ENCODE measurements at places on chromosomes 16 and 17.
A peak's percentile ranks its signal among the peaks of the same experiment; 100 is the strongest.

GRCh38 chr17:50721194-50722010, 2.0 kb downstream of the LUC7L3 start:
- no peak for DNase-seq

DNA sequence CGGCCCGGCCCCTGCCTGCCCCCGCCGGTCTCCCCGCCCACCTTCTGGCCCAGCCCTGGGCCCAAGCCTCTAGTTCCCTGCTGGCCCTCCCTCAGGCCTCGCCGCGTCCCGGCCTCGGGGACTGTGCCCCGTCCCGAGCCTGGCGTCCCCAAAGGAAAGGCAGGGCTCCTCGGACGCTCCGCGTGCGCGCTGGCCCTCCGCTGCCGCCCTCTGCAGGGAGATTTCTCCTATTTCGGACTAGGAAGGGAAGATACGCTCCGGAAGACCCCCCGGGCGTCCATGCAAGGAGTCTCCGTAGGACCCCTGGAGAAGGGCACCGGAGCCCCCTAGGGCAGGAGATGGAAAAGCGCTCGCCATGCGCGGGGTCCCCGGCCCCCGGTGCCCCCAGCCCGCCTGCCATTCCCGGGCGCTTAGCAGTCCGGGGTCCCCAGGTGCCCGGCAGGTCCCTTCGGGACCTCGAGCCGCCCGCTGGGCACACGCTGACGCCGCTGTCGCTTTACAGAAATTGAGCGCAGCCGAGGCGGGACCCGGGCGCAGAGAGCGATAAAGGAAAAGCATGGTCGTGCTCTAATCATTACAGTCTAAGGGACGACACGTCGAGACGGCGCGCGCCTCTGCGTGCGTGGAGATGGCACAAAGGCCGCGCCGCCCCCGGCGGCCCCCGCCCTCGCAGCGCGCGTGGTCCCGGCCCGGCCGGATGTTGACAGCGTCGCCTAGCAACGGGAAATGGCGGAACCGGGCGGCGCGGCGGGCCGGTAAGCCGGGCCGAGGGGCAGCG, at the start of gene CCDC40:
Gene CCDC40 (plus strand): TSS at position 706 of the 778 bp plus-strand sequence. CDS start 21 bp downstream, at position 727.
- DNase-seq, result peak; percentile 72

- DNase-seq, result no peak
These were observed 41.0 kb downstream of the PTRH2 start for GRCh38 chr17:59666235-59666634.

DNA sequence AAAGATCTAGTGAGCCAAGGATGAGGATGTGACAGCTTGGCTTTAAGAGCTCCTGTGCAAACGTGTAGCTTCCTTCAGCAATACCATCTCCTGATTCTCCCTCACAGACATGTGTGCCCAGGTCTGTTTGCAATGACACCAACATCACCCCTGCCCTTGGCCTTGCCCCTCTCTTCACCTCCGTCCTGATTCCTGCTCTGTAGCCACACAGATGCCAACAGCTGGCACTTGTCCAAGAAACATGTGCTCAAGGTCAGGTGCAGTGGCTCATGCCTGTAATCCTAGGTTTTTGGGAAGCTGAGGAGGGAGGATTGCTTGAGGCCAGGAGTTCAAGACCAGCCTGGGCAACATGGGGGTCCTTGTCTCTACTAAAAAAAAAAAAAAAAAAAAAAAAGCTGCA, 103.8 kb upstream of the CRHR1 start:
- DNase-seq, result no peak

- DNase-seq, result no peak
These were observed 49.2 kb upstream of the MAP3K14 start for GRCh38 chr17:45366049-45366448.

GRCh38 chr17:82242977-82243647, 14.3 kb downstream of the SLC16A3 start:
- DNase-seq, result no peak

- no peak for DNase-seq
These were observed 26.9 kb downstream of the TNS4 start for GRCh38 chr17:40474419-40475002.

GRCh38 chr17:80783971-80784370, 207.7 kb upstream of the CHMP6 start:
- DNase-seq, result no peak

DNA sequence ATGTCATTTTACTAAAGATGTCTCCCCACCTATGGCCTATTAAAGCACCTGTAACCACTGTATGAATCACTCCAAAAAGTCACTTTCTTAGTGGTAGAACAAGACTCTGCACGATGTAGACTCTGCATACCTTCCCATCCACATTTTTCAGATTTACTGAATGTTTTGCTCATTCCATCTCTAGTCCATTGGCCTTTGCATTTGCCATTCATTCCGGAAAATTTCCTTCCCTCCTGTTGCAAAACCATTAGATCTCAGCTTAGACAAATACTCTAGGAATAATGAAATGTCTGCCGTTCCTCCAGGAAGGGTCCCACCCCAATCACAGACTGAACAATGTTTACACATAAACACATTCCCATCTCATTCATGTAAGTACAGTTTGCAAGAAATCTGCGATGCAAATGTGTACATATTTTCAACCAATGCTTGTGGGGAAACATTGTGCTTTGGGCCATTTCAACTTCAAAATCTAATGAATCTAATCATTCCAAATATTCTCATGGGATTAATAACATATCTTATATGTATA, 146.3 kb upstream of the XYLT1 start:
- DNase-seq, result no peak

GRCh38 chr16:86117756-86118155, 218.8 kb downstream of the IRF8 start:
- no peak for DNase-seq

DNA sequence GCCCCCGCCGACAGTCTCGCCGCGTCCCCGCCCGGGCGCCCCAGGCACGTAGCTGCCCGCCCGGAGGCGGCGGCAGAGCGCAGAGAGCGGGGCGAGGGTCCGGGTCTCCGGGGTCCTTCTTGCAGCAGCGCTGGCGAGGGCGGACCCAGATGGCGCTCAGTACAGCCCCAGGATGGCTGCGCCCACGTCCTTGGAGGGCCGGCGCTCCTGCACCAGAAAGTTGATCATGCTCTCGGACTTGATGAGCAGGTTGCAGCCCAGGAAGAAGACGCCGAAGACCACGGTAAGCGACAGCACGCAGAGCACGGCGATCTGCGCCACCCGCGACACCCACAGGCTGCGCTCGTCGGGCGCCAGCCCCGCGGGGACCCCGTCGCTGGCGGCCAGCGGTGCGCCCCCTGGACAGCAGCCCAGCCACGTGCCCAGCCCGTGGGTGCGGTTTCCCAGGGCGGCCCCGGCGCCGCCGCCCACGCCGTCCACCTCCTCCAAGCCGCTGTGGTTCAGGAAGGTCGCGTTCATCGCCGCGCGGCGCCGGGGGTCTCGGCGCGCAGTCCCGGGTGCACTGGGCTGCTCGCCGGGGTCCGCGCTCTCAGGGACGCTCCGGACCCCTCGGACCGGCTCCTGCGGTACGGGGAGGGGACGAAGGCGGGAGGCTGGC, 435 bp downstream of the RPRML start:
- no peak for DNase-seq

DNA sequence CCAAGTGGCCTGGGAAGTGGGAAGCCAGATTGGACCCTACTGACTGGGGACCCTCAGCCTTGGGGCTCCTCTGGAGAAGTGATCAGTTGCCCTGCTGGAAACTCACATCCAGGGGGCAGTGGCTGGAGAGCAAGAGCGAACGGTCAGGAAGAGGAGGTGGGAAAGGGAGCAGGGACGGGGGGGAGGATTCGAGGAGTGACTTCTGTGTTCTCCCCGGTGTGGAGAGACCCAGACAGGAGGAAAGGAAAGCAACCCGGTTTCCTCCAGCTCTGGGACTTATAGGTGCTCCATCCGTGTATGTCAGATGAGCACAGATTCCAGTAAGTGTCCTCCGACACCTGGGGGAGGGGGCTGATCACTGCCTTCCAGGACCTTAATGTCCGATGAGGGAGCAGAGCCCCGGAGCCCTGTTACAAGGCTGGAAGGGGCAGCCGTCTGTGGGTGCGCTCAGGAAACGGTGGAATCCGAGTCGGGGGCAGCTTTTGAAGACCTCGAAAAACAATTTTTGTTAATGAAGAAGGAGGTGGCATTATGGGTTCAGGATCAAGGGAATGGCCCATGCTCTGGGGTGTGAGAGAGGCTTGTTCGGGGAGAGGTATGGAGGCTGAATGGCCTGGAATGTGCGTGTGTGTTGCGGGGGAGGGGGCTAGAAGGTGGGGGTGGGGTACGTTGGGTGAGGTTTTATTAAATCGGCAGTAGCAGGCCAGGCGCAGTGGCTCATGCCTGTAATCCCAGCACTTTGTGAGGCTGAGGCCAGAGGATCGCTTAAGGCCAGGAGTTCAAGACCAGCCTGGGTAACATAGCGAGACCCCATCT, 34.8 kb upstream of the NDRG4 start:
- DNase-seq, result peak; percentile 15

- DNase-seq, result no peak
These were observed at the start of gene CX3CL1 for GRCh38 chr16:57372372-57373116. TSS of gene CX3CL1 (plus strand) at chr16:57372490. CDS start at chr16:57372569, 79 bp downstream.

DNA sequence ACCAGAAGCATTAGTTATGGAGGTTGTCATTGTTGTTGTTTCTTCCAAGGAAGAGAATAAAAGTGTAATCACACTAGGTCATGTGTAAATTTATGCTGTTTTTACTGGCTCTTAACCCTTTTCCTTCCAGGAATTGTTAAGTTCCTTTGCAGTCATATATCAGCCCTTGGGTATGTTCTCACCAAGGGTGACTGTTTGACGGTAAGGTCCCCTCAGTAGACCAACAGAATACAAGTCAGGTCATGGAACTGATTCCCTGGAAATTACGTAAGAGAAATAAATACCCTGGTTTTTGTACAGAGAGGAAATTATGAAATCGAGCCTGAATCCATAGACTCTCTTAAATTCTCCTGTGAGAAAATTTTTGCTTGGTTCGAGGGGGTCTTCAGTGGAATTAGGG, 11.2 kb upstream of the KCNJ2 start:
- DNase-seq, result no peak

GRCh38 chr17:78347453-78347852, 12.4 kb downstream of the SOCS3 start:
- DNase-seq, result no peak

GRCh38 chr17:59631276-59631675, 11.6 kb downstream of the CLTC start:
- no peak for DNase-seq

GRCh38 chr17:45135978-45136791, 698 bp downstream of the ACBD4 start:
- DNase-seq, result no peak

- no peak for DNase-seq
These were observed 36.9 kb downstream of the GINS2 start for GRCh38 chr16:85651629-85652430.

GRCh38 chr16:1033128-1033679, 39.3 kb upstream of the SSTR5 start:
- DNase-seq, result no peak

GRCh38 chr16:57762365-57763040, 26.9 kb downstream of the KATNB1 start:
- DNase-seq, result no peak

DNA sequence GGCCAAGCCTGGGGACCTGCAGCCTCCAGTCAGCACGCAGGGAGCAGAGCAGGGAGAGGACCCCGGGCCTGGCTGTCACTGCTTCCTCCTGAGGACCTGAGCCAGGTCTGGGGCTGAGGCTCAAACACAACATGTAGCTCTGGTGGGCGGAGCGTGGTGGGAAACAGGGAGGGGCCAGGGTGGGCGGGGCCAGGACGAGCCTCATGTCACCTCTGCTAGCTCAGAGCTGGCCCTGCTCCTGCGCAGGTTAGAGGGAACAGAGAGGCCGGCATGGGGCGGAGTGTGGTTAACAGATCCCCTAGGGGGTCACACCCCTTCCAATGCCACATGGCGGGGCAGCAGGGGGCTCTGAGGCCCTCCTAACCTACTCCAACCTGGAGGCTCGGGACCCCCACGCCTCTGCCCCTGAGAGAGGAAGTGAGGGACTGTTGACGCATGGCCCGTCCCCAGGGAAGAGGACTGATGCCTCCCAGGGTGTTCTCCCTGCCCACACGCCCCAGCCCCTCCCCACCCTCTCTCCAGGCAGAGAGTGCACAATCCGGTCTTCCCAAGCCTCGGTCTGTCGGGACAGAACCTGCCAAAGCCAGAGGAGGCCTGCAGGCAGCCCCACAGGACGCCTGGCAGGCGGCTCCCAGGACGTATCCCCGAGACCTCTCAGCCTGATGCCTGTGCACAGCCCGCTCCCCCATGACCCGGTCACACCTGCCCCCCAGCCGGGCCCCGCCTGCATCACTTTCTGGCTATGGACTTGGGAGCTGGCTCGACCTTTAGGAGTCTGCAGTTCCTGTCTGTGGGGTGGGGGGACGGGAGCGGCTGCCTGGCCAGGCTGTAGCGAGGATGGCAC, 15.2 kb downstream of the PIEZO1 start:
- no peak for DNase-seq

- no peak for DNase-seq
These were observed 1.6 kb downstream of the MYL4 start for GRCh38 chr17:47210779-47211178.

DNA sequence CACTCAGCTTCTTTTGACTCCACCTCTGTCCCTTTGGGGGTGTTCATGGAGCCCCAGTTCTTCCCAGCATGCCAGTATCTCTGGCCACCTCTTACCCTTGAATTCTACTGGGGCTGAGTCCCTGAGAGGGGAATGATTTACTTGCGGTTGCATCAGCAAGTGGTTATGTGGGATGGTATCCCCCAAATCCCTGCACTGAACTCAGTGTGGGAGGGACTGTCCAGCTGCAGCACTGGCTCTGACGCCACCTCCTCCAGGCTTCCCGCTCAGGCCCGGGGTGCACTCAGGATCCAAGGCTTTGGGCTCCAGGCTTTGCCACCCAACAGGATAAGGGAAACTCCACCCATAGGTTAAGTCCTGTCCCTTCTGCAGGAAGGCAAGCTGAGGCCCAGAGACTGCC, 21.1 kb upstream of the BRD7 start:
- no peak for DNase-seq

Measured in NCI-H460 (cell line).